Fibroblast of the aortic adventitia (primary cell): ENCODE measurements at places on chromosomes 1 and 21. TPM values are rescaled to one million over a fixed set of nuclear protein-coding genes. Genes with fewer than 3 reads are reported as not detected.
A peak's percentile ranks its signal among the peaks of the same experiment; 100 is the strongest.

DNA sequence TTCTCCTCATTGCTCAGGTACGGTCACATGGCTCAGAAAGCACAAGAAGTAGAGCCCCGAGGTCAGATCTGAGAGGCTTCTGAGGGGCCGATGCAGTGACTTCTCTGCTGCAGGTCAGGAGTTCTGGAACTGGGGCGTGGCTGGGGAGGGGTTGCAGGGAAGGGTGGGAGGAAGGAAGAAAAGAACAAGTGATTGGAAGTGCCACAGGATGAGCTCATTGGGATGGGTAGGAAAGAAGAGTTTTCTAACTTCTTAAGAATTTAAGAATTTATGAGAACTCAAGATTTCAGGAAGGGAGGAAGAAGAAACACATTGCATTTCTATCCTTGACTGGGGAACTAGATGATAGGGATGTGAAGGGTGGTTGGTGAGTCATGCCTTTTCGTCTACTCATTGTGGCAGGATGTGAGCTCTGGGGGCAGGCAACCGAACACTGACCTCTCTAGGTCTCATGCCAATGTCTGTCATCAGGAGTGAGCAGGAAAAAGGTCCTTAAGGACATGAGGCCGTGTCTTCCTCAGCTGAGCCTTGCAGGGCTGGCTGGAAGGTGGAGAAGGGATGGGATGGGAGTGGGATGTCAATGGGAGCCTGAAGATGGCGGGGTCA is 497 bp downstream of the FCRLB start:
- peak; percentile 76 for DNase-seq

GRCh38 chr1:240018617-240019016 is 73.1 kb upstream of the FMN2 start:
- DNase-seq, result no peak

GRCh38 chr1:193019442-193020026 is 39.6 kb downstream of the UCHL5 start:
- DNase-seq, result peak; percentile 86

GRCh38 chr1:175844877-175845276 is 101.5 kb upstream of the TNR start:
- DNase-seq, result no peak

- no peak for DNase-seq
These were observed 248.9 kb upstream of the ADGRL4 start for GRCh38 chr1:79255421-79255820.

- DNase-seq, result no peak
These were observed 20.8 kb upstream of the BTG2 start for GRCh38 chr1:203284411-203285123.

GRCh38 chr1:110673197-110673701 is 1.5 kb downstream of the KCNA3 start:
- no peak for DNase-seq

DNA sequence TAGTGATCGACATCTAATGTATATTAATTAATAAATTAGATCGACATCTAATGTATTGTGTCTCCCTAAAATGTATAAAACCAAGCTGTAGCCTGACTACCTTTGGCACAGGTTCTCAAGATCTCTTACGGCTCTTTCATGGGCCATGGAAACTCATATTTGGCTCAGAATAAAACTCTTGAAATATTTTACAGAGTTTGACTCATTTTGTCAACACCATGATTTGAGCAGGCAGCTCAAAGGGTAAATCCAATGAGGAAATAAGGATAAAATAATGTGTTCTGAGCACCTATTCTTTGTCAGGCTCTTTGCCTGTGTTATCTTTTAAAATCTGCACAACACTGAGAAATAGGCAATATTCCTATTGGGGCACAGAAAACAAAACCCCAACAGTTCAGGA is 223.4 kb upstream of the DUSP10 start:
- no peak for DNase-seq

FCRL1 gene
- not detected in 2 replicates for total RNA-seq

CA6 gene
- total RNA-seq, result not detected in 2 replicates

C1orf141 gene
- 0.65 TPM in 1 of 2 replicates, not detected in the other for total RNA-seq
